ENCODE measurements at places on chromosomes 2 and 18.
A peak's percentile ranks its signal among the peaks of the same experiment; 100 is the strongest.

GRCh38 chr2:66525606-66526005 is 90.7 kb downstream of the MEIS1 start:
- no peak for DNase-seq

GRCh38 chr2:88733155-88733902 is 41.9 kb downstream of the RPIA start:
- DNase-seq: no peak

DNA sequence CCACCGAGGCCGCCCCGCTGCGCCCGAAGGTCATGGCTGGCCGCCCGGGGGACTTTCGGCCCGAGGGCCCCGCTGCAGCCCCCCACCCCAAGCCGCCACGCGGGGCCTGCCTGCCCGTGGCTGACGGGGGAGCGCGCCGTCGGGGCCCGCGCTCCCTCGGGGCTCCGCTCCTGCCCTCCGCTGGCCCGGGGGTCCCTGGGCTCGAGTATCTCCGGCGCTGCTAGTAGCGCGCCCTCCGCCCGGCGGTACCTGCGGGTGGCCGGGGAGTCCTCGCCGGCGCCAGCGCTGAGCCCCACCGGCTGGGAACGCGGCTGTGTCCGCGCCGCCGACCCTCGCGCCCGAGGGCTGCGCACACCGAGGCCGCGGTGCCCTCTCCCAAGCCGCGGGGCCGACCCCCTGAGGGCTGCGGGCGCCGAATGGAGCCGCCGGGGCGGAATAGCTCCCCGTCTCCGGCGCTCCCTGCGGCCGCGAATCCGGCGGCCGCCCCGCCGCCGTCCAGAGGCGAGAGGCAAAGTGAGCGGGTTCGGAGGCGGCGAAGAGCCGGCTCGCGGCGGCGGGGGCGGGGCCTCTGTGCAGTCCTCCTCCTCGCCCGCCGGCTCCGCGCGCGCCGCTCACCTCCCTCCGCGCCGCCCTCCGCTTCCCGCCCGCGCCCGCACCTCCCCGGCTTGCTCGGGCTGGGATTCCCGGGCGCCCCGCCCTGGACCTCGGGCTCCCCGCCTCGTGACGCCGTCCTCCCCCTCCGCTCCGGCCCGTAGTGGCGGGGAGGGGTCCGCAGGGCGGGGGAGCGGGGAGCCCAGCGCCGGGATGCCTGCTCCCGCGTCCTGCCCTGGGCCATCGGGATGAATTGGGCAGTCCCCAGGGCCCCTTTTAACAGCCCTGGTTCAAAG is at the start of gene KCNG3:
Gene KCNG3 (minus strand): TSS at position 515 of the 887 bp plus-strand sequence. CDS start 481 bp downstream, at position 34.
- peak; percentile 84 for DNase-seq

GRCh38 chr2:40254611-40255010 is 197.3 kb downstream of the SLC8A1 start:
- no peak for DNase-seq

DNA sequence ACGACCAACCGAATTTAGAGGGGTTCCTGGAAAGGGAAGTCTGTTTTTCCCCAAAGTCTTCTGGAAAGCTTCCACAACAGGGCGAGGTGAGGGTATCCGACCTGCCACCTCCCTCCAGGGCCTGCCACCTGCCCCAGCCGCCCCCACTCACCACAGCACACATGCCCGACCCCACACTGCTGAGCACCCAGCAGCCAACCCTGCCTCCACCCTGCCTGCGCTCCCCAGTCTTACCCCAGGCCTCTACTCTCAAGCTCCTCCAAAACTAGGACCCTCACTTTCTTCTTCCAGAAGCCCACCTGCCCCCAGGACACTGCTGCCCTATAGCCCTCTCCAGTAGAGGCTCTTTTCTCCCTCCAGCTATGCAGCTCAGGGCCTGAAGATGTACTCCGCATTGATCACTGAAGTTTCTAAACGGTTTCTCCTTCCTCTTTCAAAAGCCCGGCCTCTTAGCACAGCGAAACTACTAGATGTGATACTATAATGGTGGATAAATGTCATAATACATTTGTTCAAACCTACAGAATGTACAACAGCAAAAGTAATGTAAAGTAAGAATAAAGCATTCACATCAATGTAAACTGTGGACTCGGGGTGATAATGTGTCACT is 128.8 kb upstream of the SLC1A4 start:
- DNase-seq: peak; percentile 30

DNA sequence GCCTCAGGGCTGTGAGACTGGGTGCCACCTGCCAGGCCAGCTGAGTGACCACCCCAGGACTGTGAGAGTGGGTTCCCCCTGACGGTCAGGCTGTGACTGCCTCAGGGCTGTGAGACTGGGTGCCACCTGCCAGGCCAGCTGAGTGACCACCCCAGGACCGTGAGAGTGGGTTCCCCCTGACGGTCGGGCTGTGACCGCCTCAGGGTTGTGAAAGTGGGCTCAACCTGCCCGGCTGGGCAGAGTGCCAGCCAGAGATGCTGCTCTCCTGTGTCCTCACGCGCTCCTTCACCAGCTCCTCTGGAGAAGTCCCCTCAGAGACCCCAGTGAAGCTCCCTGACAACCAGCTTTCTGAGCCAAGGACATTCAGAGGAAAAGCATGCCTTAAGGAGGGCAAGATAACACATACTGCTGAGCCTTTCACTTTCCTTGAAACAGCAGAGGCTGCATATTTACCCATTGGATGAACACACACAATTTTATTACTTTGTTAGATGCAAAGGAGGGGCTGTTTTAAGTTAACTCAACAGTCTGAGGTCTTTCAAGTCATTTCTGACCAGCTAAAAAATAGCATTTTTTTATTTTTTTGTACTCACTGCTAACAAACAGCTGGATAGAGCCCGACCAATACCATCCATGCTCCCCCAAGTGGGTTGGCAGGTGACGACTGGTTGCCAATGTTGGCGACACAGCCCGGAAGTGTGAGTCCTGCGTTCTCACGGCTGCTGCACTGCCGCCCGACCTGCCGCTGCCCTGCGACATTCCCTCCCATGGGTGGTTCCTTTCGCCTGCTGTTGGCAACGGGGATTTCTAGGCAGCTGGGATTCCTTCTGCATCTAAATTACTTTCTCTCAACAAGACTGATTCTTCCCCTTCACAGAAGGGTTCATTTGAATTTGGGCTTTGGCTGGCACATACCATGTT is 70.7 kb downstream of the NDUFA10 start:
- DNase-seq: no peak

- DNase-seq: peak; percentile 45
Observed at GRCh38 chr2:219619235-219619634, 8.2 kb upstream of the SLC4A3 start.

- no peak for DNase-seq
Observed at GRCh38 chr2:189142893-189143759, 36.4 kb downstream of the COL5A2 start.

DNA sequence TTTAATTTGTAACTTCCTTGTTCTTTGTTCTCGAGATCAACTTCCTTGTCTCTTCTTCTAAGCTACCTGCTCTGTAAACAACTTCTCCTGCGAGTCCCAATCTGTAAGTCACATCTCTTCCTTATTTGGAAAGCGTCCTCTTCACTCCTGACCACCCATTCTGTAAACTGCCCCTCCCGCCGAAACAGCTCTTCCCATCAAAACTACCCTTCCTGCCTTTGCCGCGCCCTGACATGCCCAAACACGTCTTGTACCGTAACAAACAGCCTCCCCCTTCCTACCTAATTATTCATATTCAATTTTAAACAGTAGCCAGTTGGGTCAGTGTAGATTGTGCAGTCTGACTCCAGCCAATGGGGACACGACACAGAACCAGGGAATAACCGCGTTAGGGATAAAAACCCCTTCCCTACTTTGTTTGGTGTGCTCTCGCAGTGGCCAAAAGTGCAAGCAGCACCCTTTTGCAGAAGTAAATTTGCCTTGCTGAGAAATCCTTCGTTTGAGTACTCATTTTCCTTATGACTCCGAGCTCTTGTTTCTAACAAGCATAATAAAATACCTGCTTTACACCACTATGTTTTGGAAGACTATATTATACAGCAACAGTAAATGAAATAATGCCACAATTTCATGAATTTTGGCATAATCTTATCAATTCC is 39.8 kb downstream of the PIAS2 start:
- DNase-seq: no peak

Data from eye (tissue), 1 donor.